ENCODE measurements at places on chromosomes 7 and 10.

GRCh38 chr10:10958041-10958440 is 59.6 kb upstream of the CELF2 start:
- DNase-seq = no peak

GRCh38 chr10:70348228-70348850 is 34.1 kb downstream of the LRRC20 start:
- no peak for DNase-seq

DNA sequence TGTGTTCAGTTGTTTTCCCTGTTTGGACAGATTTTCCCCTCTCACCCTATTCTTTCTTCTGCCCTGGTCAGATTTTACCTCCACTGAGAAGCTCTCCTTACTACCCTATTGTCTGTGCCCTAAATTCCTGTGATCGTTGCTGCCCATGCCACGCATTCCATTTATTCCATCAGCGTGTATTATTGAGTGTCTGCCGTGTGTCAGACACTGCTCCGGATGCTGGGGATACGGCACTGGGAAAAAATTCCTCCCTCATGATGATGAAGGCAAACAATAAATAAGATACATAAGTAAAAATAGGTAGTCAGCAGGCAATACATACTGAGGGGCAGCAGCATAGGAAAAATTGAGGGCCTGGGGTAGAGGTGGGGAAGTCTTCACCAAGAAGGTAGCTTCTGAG is 86.8 kb downstream of the FANK1 start:
- no peak for DNase-seq

DNA sequence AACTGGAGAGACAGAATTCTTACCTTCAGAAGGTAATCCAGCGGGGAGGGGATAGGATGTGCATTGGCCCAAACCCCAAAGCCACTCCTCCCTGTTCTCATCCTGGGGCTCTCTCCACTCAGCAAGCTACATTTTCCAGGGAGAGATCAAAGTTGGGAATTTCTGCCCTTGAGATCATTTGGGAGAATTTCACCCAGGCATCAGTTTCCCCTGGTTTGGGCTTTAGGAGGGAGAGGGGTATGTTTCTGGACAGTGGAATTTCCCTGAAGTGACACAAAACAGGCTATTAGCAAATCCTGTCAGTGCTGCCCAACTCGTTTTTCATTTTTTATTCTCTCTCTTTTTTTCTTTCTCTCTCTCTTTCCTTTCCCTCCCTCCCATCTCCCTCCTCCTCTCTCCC is 35.7 kb downstream of the CYP17A1 start:
- no peak for DNase-seq

DNA sequence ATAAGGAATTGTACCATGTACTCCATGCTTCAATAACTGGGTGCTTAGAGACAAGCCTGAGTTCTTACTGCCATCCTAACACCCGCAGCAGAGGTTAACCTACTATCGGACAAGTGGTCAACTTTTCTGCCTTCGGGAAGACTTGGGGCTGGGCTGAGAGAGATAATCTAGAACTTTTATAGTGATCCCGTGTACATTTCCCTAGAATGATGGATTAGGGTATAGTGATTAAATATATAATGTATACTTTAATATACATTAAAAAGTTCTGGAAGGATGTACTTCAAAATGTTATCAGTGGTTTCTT is 12.2 kb upstream of the HNRNPF start:
- no peak for DNase-seq

GRCh38 chr10:42519761-42520460 is 118.5 kb downstream of the ZNF33B start:
- no peak for DNase-seq

GRCh38 chr10:87105446-87106124 is 10.6 kb downstream of the SHLD2 start:
- no peak for DNase-seq

GRCh38 chr10:102645388-102645740 is 1.1 kb downstream of the TRIM8 start:
- DNase-seq = no peak

DNA sequence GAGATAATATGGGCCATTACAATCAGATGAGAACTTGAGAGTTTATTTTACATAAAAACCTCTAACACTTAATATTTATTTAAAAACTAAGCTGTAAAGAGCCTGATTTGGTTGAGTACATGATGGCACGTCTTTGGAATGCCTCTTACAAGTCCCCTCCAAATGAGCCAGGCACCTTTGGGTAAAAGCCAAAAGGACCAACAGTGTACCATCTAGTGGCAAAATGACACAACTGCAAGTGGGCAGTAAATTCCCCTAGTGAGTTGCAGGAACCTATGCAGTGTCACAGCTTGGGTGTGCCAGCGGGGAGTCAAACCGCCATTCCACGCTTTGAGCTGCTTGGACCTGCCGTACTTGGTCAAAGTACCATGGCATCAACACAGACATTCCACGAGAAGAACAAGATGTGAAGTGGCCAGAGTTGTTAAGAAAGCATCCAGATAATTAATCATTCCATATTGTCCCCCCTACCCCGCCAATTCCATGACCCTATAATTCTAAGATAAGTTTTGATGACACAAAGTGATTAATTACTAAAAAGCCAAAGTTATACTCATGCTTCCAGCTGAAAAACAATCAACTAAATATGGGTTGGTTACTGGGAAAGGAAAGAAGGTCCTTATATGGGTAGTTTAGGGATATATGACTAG is 115.2 kb downstream of the SORBS1 start:
- peak; percentile 36 for DNase-seq

GRCh38 chr10:131212763-131213325 is 98.7 kb downstream of the TCERG1L start:
- no peak for DNase-seq

GRCh38 chr7:97133159-97133558 is 15.7 kb downstream of the SDHAF3 start:
- no peak for DNase-seq

- no peak for DNase-seq
Observed at GRCh38 chr7:47326808-47327207, 255.1 kb downstream of the TNS3 start.

DNA sequence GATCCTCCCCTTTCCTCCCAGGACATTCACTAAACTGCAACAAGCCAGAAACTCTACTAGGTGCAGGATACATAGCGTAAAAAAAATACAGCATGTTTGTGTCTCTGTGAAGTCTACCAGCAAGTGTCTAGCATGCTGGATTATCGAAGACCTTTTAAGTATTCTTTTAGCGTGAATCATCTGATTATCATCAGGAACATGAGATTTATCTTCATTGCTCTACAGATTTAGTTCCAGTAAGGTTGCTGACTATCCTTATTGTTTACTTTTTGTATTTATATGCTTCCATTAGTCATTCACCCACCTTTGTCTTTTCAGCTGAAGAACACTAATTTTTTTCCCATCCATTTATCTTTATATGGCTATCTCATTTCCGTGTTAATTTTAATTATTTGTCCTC is 62.8 kb downstream of the PDZD8 start:
- no peak for DNase-seq

- no peak for DNase-seq
Observed at GRCh38 chr7:37817996-37818720, 30.2 kb upstream of the NME8 start.

DNA sequence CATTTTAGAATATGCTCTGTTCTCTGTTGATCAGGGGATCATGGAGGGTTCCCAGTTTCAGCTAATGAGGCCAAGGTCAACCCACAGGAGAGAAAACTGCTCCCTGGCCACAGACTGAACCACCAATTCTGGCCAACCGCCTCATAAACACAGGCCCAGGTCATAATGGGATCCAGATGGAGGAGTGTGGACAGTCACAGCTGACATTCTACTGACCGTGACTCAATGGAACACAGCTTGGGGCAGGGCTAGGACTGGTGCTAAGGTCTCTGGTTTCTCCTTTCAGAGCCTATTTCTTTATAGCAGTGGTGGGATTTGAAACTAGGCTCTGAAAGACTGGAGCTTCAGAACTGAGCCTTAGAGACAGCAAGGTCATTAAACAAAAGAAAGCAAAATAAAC is 68.3 kb downstream of the HIPK2 start:
- no peak for DNase-seq

GRCh38 chr7:2764621-2765020 is 76.6 kb downstream of the AMZ1 start:
- DNase-seq = no peak

DNA sequence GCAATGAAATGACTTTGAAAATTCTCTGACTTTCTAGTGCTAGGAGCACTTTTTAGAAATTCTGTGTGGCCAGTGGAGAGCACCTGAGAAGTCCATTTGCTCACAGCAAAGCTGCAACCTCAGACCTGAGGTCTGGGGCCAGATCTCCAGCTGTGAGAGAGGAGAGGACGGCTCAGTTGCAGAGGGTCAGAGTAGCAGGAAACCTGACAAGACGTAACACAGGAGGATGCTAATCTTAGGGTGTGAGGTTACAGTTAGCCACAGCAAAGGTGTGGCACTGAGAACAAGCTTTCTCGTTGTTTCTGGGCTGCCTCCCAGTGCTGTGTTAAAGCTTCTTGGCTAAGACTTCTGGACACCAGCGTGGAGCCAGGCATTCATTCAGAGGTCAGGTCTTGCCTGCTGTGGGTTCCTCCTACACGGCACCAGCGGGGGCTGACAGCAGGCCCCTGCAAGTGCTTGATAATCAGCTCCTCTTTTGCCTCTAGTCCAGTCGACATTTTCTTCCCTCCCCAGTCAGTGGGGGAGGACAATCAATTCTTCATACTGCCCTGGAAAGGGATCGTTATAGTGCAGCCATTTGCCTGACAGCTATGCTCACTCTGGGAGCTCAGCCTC is 435.4 kb upstream of the DPP6 start:
- DNase-seq = no peak

GRCh38 chr7:92705831-92706230 is 115.6 kb upstream of the FAM133B start:
- no peak for DNase-seq

DNA sequence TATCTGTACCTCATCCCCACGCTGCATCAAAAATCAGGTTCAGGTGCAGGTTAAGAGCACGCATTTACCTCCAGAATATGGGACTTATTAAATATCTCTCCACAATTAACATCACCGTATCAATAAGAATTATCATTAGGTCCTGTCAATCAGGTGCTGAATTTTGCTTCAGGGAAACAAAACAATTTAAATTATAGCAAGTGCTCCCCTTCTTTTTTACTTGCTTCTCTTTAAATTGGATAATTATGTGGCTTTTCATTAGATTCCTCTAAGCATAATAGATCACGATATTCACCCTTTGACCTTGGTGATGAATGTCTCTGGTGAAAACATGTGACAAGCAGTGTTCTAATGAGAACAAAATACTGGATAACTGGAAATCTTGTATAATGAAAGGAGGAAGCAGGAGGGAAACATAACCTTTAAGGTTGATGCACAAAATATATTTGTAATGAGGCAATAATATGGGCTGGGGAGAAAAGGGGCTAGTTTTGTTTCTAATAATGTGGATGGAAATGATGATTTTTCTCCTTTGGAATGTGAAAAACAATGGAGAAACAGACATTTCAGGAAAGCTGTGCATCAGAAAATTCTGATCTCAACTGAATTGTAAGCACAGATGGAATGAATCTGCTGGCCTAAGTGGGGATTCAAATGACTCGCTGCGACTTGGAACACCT is 166.9 kb downstream of the SNX10 start:
- DNase-seq = no peak

DNA sequence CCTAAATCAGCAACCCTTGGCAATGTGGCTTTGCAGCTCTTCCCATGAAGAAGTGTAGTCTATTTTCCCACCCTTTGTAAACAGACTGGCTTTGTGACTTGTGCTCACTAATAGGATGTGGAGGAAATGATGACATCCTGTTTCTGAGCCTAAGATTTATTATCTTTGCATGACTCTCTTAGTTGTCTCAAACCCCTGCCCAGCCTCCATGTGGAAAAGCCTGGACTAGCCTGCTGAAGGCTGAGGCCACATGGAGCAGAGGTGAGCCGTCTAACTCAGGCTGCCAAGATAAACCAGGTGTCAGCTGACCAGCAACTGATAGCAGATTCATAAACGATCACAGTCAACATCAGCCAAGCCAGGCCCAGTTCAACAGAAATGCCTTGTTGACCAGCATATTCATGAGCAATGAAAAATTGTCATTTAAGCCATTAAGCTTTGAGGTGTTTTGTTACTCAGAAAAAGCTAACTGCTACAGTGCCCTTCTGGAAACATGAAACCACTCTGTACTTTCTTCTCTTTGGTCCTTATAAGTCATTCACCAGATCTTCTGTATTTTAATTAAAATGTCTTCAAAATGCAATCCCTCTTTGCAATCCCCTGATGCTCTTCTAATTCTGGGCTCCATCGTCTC is 586.3 kb upstream of the ANKRD30A start:
- no peak for DNase-seq

DNA sequence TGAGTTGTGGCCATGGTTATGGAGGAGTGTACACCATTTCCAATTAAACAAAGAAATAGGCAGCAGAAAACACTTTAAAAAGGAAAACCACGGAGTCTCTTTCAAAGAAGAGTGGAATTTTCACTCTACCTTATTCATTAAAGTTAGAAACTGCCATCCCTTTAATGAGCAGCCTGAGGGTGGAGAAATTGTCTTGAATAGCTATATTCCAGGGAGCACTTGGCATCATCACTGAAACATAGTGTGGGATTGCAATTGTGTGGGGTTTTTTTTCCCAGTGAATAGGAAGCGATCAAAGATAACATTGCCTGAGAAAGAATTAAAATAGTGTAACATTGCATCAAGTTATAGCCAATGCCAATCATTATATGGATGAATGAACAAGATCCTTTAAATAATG is 191.6 kb downstream of the TEX36 start:
- no peak for DNase-seq

GRCh38 chr7:139777948-139778841 is at the start of gene HIPK2:
HIPK2 (minus strand) TSS chr7:139777998; CDS start chr7:139777623, 375 bp downstream.
- DNase-seq = peak; percentile 82

DNA sequence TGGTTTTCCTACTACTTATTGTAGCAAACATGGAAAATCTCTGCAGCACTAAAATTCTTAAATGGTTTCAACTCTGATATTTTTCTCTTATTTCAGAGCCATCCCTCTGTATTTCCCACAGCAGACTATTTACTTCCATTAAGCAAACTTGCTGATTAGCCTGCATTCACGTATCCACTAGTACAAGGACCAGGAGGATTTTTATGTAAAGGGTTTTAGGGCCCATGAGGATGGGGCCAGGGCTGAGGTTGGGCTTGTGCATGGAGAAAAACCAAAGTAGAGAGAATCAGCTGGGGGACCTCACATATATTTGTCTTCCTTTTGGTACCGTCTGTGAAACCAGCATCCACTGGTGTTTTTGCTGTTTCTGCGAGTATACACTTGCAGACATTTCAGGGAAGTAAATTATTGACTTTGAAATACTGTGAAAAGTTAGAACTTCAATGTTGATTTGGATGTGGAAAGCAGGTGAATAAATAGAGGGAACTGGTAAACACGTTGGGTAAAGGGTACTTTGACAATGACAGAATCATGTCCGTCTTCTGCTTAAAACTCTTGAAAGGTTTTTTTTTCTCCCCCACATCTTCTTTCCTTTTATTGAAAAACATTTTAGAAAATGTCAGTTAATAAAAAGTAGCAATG is 44.3 kb downstream of the ERLIN1 start:
- DNase-seq = no peak

DNA sequence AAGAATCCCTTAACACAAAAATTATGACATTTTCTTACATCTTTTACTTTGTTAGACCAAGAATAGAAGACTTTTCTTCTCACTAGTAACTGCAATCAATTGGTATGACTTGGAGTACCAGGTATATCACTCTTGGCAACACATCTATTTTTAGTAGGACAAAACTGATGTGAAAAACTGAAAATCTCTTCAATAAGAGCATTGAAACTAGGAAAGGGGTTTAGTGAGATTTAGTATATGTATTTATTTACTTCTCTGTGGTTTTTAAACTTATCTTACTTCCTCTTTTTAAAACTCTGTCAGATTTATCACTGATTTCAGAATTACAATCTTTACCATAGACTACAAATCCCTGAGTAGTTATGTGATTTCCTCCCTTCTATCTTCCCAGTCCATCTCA is 366.2 kb downstream of the PCDH15 start:
- DNase-seq = no peak
